ENCODE measurements at places on chromosomes 1 and 21.

GRCh38 chr1:185291652-185292051 lies 25.4 kb downstream of the IVNS1ABP start:
- H3K36me3 ChIP-seq, result peaks cover 4% of the 10 kb centered on the region
- H3K4me3 ChIP-seq, result no peak overlapping the region
- no peaks in the 10 kb centered on the region for H3K4me1 ChIP-seq
- H3K27ac ChIP-seq, result no peak overlapping the region
- H3K27me3 ChIP-seq, result no peaks in the 10 kb centered on the region
- no peak for DNase-seq

- no peak overlapping the region for H3K4me3 ChIP-seq
- no peaks in the 10 kb centered on the region for H3K36me3 ChIP-seq
- no peaks in the 10 kb centered on the region for H3K27me3 ChIP-seq
- DNase-seq, result no peak
- no peaks in the 10 kb centered on the region for H3K4me1 ChIP-seq
- no peak overlapping the region for H3K27ac ChIP-seq
Observed at GRCh38 chr1:191895049-191895448, 263.2 kb upstream of the RGS18 start.

DNA sequence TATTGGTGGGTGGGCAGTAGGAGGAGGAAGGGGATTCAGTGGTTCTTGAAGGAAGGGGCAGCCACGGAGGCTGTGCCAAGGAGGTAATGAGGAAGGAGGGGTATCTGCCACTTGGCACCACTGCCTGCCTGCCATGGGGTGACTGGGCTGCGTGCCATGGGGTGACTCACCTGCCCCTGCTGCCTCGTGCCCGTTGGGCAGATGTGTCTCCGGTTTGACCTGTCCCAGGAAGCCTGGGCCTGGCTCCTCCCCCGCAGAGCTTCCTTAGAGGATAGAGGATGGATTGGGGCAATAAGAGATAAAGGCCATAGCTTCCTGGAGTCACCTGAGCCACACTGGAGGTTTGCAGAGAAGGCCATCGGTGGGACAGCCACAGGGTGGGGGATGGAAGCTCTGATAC lies 1.7 kb downstream of the PADI3 start:
- no peak for DNase-seq
- H3K27ac ChIP-seq, result no peak overlapping the region
- no peaks in the 10 kb centered on the region for H3K27me3 ChIP-seq
- no peaks in the 10 kb centered on the region for H3K36me3 ChIP-seq
- H3K4me3 ChIP-seq, result no peak overlapping the region

GRCh38 chr1:42164551-42165420 lies at the start of gene GUCA2A:
Gene GUCA2A (minus strand): TSS chr1:42164745. CDS start chr1:42164712, 33 bp downstream.
- H3K36me3 ChIP-seq, result no peaks in the 10 kb centered on the region
- no peaks in the 10 kb centered on the region for H3K27me3 ChIP-seq
- H3K4me1 ChIP-seq, result no peaks in the 10 kb centered on the region
- no peak within 1 kb of the TSS for H3K4me3 ChIP-seq

- peak overlapping the region; percentile 42 for H3K27ac ChIP-seq
- H3K27me3 ChIP-seq, result no peaks in the 10 kb centered on the region
- no peaks in the 10 kb centered on the region for H3K36me3 ChIP-seq
- no peak for DNase-seq
- H3K4me3 ChIP-seq, result peak overlapping the region; percentile 98
- no peaks in the 10 kb centered on the region for H3K4me1 ChIP-seq
Observed at GRCh38 chr1:109508873-109509175, 703 bp downstream of the AMIGO1 start.

GRCh38 chr1:215932558-215932957 lies 365.5 kb downstream of the KCTD3 start:
- no peak for DNase-seq
- H3K4me1 ChIP-seq, result no peaks in the 10 kb centered on the region
- no peaks in the 10 kb centered on the region for H3K27me3 ChIP-seq
- no peaks in the 10 kb centered on the region for H3K36me3 ChIP-seq
- H3K4me3 ChIP-seq, result no peak overlapping the region
- H3K27ac ChIP-seq, result no peak overlapping the region

DNA sequence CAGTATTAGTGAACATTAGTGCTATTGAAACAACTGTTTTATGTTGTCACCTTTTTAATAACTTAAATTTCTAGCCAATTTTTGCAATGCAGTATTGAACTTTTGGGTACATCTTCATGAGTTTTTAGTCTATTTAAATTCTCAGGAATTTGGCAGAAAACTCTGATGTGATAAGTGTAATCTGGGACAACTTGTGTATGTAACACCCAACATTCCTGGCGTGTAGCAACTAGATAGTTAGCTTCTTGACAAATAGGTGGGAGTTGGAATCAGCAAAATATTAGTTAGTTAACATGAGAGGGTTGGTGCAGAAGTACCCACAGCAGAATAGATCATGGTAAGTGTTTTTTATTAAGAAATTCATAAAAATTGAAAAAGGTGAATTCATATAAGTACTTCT lies 111.6 kb downstream of the ITSN1 start:
- H3K36me3 ChIP-seq, result no peaks in the 10 kb centered on the region
- H3K4me1 ChIP-seq, result no peaks in the 10 kb centered on the region
- no peak overlapping the region for H3K27ac ChIP-seq

DNA sequence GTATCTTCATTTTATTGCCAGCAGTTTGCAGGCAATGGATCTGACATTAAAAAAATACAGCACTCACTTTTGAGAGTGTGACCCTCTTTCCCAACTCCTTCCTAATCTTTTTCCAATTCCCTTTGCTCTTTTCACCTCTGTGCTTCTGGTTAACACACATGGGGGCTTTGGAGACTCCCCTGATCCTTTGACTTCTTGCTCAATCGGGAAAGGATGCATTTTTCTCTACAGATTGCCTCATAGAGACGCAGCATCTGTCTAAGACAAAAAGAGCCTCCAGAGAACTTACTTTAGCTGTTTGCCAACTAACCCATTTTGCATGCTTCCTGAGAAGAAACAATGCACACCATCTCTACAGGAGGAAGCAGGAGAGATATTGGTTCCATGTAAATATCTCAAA lies 378.3 kb downstream of the PBX1 start:
- no peak overlapping the region for H3K27ac ChIP-seq
- H3K36me3 ChIP-seq, result no peaks in the 10 kb centered on the region
- no peak overlapping the region for H3K4me3 ChIP-seq
- H3K4me1 ChIP-seq, result no peaks in the 10 kb centered on the region
- H3K27me3 ChIP-seq, result no peaks in the 10 kb centered on the region
- no peak for DNase-seq

- no peak overlapping the region for H3K27ac ChIP-seq
- no peaks in the 10 kb centered on the region for H3K27me3 ChIP-seq
- no peak overlapping the region for H3K4me3 ChIP-seq
- no peaks in the 10 kb centered on the region for H3K4me1 ChIP-seq
Observed at GRCh38 chr21:33914188-33914587, 1.4 kb downstream of the ATP5PO start.

GRCh38 chr21:34726627-34727337 lies 58.0 kb downstream of the CLIC6 start:
- no peak overlapping the region for H3K27ac ChIP-seq
- no peak for DNase-seq
- no peaks in the 10 kb centered on the region for H3K36me3 ChIP-seq
- H3K27me3 ChIP-seq, result no peaks in the 10 kb centered on the region

GRCh38 chr1:6738987-6739676 lies 37.5 kb upstream of the DNAJC11 start:
- H3K27me3 ChIP-seq, result no peaks in the 10 kb centered on the region
- H3K36me3 ChIP-seq, result no peaks in the 10 kb centered on the region
- H3K4me3 ChIP-seq, result no peak overlapping the region

- DNase-seq, result no peak
- no peaks in the 10 kb centered on the region for H3K27me3 ChIP-seq
- no peak overlapping the region for H3K27ac ChIP-seq
- H3K4me3 ChIP-seq, result no peak overlapping the region
Observed at GRCh38 chr1:25074351-25075227, 144.5 kb upstream of the RUNX3 start.

DNA sequence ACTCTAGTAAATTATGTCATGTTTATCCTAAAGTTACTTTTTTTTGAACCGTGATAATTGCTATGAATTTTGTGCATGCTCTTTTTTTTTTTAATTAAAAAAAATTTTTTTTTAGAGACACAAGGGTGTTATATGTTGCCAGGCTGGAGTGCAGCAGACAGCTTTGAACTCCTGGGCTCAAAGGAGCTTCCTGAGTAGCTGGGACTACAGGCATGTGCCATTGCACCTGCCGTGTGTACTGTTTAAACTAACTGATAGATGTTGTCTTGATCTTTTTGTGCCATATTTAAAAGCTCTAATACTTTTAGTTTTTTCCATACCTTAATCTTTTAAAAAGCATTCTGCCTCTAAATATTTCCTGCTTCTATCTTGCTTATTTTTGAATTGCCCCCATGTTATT lies 60.7 kb downstream of the KIF1B start:
- peaks cover 31% of the 10 kb centered on the region for H3K36me3 ChIP-seq
- no peak for DNase-seq
- H3K27me3 ChIP-seq, result no peaks in the 10 kb centered on the region
- H3K27ac ChIP-seq, result no peak overlapping the region

GRCh38 chr1:69611316-69611715 lies 43.6 kb downstream of the LRRC7 start:
- DNase-seq, result no peak
- H3K27ac ChIP-seq, result no peak overlapping the region
- no peaks in the 10 kb centered on the region for H3K27me3 ChIP-seq
- H3K4me3 ChIP-seq, result no peak overlapping the region
- H3K36me3 ChIP-seq, result no peaks in the 10 kb centered on the region
- no peaks in the 10 kb centered on the region for H3K4me1 ChIP-seq

DNA sequence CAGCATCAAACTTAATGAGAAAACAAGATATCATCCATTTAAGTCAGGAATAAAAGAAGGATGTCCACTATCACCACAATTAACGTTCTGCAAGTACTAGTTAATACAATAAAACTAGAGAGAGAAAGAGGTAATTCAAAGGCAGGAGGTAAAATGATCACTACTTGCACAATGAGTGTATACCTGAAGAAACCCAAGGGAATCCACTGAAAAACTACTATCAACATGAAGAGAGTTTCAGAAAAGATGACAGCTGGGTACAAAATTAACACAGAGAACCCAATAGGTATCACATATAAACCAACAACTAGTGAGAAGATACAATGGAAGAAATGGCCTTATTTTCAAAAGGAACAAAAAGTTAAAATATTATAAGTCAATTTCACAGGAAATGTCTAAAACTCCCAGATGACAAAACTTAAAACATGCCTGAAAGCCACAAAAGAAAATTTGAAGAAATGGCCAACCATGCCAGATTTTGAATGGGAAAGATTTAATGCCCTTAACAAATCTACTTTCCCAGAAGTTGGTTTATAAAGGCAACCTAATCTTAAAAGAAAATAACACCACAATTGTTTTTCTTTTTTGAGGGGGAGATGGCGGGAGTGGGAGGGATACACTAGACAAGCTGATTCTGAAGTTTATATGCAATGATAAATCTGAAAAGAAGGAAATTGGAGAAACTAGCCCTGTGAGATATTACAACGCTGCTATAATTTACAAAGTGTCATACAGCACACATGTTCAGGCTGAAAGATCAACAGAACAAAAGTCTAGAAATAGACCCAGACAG lies 17.8 kb downstream of the VPS26C start:
- no peaks in the 10 kb centered on the region for H3K27me3 ChIP-seq
- no peak for DNase-seq
- no peak overlapping the region for H3K4me3 ChIP-seq
- peaks cover 4% of the 10 kb centered on the region for H3K36me3 ChIP-seq
- H3K27ac ChIP-seq, result no peak overlapping the region

DNA sequence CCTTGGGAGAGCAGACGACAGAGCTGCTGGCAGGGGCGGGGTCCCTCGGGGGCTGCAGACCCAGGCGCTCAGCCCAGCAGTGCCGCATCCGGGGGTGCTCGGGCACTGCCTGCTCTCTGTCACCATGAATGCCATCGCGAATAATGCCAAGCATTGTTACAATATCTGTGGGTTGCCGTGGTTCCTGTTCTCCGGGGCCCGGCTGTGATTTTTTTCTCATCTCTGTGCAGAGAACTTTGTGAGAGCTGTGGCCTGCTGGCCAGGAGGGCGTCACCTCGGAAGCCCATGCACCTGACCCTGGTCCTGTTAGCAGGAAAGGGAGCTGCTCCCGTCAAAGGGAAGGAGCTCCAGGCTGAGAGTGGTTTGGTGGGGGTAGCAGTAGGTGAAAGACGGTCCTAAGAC lies 70.4 kb downstream of the PRDM16 start:
- H3K4me1 ChIP-seq, result peaks cover 4% of the 10 kb centered on the region
- H3K27me3 ChIP-seq, result no peaks in the 10 kb centered on the region
- H3K27ac ChIP-seq, result no peak overlapping the region
- H3K4me3 ChIP-seq, result no peak overlapping the region

GRCh38 chr1:221869779-221870178 lies 127.9 kb upstream of the DUSP10 start:
- H3K27ac ChIP-seq, result no peak overlapping the region
- no peak for DNase-seq
- no peaks in the 10 kb centered on the region for H3K27me3 ChIP-seq
- H3K36me3 ChIP-seq, result no peaks in the 10 kb centered on the region

DNA sequence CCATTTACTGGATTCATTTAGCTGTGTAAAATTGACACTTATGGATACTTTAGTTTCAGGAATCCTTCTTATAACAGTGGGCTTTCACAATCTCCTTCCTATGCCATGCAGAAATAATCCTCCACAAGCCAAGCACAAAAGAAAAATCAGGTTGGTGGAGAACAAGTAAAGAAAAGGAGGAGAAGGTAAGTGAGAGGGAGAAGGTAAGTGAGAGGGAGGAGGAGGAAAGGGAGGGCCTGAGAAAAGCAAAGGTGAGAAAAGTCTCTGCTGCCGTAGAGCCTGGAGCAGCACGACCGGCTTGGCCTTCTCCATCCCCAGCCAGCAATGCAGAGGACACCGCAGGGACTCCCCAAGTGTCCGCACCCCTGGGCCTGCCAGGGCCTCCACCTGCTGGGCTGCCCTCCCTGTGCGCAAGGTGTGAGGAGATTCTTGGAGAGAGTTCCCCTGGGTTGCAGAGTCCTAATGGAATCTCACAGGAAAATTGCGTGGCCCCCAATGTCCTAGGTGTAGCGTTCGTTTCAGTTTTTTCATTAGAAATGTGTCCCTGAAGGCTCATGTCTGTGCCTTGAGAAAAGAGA lies 39.0 kb downstream of the PRMT2 start:
- no peaks in the 10 kb centered on the region for H3K27me3 ChIP-seq
- no peaks in the 10 kb centered on the region for H3K4me1 ChIP-seq
- H3K4me3 ChIP-seq, result no peak overlapping the region
- DNase-seq, result no peak
- no peaks in the 10 kb centered on the region for H3K36me3 ChIP-seq

GRCh38 chr1:158998781-158999161 lies 10.9 kb upstream of the IFI16 start:
- peak overlapping the region; percentile 64 for H3K4me3 ChIP-seq
- H3K4me1 ChIP-seq, result no peaks in the 10 kb centered on the region
- H3K36me3 ChIP-seq, result no peaks in the 10 kb centered on the region
- no peak for DNase-seq
- no peaks in the 10 kb centered on the region for H3K27me3 ChIP-seq

All from ascending aorta (tissue), 2 donors.